ENCODE measurements at places on chromosomes 16 and 17.

DNA sequence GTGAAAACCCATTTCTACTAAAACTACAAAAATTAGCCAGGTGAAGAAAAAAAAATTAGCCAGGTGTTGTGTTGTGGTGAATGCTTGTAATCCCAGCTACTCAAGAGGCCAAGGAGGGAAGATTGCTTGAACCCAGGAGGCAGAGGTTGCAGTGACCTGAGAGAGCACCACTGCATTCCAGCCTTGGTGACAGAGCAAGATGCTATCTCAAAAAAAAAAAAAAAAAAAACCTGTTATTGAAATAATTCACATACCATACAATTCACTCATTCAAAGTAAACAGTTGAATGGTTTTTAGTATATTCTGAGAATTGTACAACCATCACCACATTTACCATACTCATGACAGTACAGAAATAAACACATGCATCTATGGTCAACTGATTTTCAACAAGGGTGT is 31.0 kb downstream of the ZNRF1 start:
- no peak for DNase-seq

GRCh38 chr16:14456793-14457481 is 173.1 kb downstream of the PARN start:
- no peak for DNase-seq

GRCh38 chr16:10552998-10553491 is 27.4 kb downstream of the EMP2 start:
- DNase-seq = peak; percentile 53

DNA sequence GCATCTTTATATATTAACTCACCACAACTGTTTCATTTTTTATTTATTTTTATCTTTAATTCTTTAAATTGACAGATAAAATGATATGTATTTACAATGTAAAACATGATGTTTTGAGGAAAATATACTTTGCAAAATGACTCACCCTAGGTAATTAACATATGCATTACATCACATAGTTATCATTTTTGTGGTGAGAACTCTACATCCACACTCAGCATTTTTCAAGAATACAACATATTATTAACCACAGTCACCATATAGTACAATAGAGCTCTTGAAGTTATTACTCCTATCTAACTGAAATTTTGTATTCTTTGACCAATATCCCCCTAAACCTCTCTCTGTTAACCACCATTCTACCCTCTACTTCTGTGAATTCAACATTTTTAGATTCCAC is 194.7 kb upstream of the KIF2B start:
- no peak for DNase-seq

DNA sequence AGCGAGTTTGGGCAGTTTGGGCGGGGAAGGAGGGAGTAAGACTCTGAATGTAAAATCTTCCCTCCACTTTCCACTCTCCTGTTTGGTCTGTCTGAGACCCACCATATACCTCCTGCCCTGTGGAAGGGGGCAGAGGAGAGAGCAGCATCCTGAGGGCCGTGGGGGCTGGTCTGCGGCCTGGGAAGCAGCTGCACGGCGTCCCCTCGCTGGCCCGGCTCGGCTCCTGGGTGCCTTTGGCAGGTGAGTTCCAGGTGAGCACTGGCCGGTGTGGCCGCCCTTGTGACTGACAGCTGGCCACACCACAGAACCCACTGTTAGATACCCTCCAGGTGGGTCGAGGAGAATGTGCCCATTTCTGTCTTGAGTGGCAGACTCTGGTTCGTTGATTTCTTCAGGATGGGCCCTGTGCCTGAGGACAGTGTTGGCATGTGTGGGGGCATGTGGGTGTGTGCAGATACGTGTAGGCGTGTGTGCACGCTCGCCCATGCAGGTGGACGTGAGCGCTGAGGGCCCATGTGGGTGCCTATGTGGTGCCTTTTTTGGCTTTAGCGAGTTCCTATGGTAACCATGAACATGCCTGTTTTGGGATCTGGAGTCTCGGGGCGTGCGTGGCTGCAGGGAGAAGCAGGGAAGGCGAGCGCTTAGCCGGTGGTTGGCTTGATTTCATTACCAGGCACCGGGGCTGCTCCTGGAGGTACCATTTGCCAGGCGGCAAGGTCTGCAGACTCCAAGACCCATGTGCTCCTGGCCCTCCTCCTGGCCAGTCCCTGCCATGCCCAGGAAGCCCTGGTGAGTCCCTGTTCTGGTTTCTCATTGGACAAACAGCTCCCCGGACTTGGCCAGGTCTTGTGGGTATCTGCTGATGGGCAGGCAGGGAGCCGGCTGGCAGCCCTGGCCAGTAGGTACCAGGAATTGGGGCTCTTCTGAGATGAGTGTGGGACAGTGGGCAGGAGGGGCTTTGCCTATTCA is 12.4 kb downstream of the RAP1GAP2 start:
- DNase-seq = no peak

DNA sequence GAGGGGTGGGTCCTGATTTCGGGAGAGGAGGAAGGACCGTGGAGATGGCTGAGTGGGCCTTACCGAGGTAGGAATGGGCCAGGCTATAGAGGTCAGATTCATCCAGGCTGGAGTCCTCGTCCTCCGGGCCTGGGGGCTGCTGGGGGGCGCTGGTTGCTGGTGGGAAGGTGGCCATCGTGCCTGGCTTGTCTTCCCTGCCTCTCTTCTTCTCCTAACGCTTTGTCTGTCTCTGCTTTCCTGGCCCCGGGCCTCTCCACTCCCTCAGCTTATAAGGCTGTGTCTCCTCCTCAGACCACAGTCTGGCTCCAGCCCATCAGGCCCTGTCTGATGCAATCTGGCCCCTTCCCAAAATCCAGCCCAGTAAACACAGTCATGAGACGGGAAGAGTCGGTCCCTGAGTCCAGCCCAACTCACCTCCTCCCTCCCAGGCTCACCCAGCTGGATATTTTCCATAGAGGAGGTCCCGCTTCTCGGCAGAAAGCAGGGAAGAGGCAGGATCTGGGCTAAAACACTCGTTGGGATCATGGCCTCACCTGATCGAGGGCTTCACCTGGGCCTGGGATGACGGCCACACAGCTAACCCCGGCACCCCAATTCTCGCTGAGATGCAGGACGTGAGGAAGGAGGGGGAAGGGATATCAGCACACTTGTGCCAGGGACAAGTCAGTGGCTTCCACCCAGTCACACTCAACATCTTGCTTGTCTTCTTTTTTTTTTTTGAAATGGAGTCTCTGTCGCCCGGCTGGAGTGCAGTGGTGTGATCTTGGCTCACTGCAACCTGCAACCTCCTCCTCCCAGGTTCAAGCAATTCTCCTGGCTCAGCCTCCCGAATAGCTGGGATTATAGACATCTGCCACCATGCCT is at the start of gene NUPR1:
Gene NUPR1 (minus strand): TSS at position 242 of the 864 bp plus-strand sequence. CDS start 67 bp downstream, at position 175.
- no peak for DNase-seq

DNA sequence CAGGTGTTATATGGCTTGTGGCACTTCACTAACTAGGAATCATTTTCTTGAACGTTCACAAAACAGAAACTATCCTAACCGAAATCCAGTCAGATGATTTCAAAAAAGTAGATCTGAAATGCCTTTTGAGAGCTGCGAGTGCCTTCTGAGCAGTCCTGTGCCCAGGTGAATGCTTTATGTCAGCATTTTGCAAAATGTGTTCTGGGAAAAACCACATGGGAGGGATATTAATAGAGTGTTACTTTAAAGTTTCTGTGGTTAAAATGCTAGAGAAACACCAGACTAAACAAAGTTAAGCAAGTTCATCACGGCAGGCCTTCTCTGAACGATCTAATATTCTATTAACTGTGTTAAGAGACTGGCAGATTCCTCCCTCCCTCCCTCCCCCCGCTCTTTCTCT is 15.8 kb upstream of the RGS9 start:
- peak; percentile 83 for DNase-seq

DNA sequence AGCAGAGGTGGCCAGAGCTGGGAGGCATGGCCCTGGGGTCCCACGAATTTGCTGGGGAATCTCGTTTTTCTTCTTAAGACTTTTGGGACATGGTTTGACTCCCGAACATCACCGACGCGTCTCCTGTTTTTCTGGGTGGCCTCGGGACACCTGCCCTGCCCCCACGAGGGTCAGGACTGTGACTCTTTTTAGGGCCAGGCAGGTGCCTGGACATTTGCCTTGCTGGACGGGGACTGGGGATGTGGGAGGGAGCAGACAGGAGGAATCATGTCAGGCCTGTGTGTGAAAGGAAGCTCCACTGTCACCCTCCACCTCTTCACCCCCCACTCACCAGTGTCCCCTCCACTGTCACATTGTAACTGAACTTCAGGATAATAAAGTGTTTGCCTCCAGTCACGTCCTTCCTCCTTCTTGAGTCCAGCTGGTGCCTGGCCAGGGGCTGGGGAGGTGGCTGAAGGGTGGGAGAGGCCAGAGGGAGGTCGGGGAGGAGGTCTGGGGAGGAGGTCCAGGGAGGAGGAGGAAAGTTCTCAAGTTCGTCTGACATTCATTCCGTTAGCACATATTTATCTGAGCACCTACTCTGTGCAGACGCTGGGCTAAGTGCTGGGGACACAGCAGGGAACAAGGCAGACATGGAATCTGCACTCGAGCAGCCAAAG is 2.3 kb downstream of the CSF3 start:
- DNase-seq = no peak

DNA sequence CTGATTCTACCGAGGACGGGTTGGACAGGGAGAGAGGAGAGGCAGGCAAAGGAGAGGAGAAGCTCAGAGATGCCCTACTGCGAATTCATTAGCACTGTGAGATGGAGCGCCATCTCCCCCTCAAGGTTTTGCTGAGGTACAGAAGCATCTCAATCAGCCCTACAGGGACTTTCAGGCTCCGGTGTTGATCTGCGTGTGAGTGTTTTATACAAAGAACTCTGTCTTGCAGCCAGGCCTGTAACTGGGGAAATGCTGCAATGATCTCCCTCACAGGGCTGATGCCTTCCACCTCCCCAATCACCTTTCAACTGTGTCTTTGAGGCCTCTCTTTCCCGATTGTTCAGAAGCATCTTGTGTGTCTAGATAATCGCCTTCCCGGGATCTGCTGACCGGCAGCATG is 74.8 kb downstream of the IRX6 start:
- DNase-seq = no peak

- DNase-seq = no peak
Measured at GRCh38 chr17:48382989-48383388, 47.0 kb downstream of the SKAP1 start.

DNA sequence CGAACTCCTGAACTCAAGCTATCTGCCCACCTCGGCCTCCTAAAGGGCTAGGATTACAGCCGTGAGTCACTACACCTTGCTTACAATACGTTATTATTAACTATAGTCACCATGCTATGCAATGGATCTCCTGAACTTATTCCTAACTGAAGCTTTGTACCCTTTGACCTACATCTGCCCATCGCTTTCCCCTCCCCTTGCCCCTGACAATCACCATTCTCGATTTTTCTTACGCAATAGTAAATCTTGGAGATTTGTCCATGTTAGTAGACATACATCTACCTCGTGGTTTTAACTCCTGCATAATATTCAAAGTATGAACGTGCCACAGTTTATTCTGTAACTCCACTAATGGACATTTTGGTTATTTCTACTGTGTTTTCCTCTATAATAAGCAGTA is 120.6 kb downstream of the NPIPB5 start:
- no peak for DNase-seq

- DNase-seq = peak; percentile 60
Measured at GRCh38 chr17:47690121-47690520, 3.8 kb upstream of the TBKBP1 start.

DNA sequence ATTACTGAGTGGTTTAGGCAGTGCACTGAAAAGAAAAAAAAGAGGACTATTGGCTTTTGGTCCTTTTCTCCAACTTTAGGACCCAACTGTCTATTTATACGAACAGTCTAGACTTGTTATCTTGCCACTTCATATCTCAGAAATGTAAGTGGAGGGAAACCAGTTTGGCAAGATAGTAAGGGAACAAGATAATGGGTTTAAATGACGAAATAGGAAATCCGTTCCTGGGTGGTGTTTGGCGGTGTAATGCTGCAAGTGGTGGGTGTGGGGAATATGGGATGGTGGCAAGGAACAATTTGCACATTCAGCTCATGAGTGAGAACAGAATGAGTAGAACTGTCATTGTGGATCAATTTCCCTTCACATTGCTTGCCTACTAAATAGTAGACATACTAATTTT is 44.7 kb downstream of the GRB7 start:
- DNase-seq = no peak

- no peak for DNase-seq
Measured at GRCh38 chr16:78931267-78931666, 669.3 kb downstream of the MAF start.

GRCh38 chr17:45824901-45825492 is 19.7 kb upstream of the SPPL2C start:
- no peak for DNase-seq

DNA sequence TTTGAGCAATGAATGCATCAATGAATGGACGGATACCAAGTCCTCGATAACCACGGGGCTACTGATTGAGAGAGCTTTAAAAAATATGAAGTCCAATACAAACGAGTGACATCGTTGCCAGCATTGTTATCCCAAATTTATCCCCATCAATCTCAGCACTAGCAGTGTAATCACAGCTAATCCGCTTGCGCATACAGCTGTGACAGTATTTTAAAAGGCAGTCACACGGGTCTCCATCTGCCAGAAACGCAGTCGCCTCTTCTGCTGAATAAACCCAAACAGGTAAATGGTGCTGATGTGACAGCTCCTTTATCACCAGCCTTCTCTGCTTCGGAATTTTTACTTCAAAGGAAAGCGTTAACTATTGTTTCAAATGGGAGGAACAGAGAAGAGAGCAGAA is 311.1 kb downstream of the XYLT1 start:
- DNase-seq = no peak

GRCh38 chr17:13634021-13634420 is 32.3 kb upstream of the HS3ST3A1 start:
- no peak for DNase-seq

DNA sequence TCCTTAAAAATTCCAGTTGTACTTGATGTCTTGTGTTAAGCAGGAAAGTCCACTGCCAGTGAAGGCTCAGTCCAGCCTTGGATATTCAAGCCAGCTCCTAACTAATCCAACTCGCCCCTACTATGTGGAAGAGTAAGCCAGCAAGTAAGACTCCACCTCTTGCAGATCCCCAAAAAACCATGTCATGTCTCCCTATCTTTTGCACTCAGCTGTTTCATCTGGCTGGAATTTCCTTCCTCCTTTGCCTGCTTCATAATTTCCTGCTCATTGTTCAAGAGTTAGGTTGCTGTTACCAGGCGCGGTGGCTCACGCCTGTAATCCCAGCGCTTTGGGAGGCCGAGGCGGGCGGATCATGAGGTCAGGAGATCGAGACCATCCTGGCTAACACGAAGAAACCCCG is 37.8 kb downstream of the RBBP6 start:
- no peak for DNase-seq

GRCh38 chr17:48997103-48997826 is at the start of gene IGF2BP1:
IGF2BP1 (plus strand) TSS chr17:48997385; CDS start chr17:48997746, 361 bp downstream.
- peak; percentile 5 for DNase-seq

- no peak for DNase-seq
Measured at GRCh38 chr16:57962756-57963155, 8.2 kb downstream of the CNGB1 start.

DNA sequence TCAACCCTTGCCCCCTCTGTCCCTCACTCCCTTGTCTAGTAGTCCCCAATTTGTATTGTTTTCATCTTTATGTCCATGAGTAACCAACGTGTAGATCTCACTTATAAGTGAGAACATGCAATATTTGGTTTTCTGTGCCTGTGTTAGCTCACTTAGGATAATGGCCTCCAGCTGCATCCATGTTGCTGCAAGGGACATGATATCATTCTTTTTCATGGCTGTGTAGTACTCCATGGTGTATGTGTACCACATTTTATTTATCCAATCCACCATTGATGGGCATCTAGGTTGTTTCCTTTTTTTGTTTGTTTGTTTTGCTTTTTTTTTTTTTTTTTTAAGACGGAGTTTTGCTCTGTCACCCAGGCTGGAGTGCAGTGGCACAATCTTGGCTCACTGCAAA is 63.0 kb upstream of the HS3ST4 start:
- no peak for DNase-seq

- DNase-seq = peak; percentile 81
Measured at GRCh38 chr17:42405963-42406495, 17.0 kb downstream of the CAVIN1 start.

GRCh38 chr16:58000706-58001676 is at the start of gene USB1:
USB1 (plus strand) TSS chr16:58001407; CDS start chr16:58001484, 77 bp downstream.
- DNase-seq = peak; percentile 85
